ENCODE measurements at places on chromosomes 7 and 10.

DNA sequence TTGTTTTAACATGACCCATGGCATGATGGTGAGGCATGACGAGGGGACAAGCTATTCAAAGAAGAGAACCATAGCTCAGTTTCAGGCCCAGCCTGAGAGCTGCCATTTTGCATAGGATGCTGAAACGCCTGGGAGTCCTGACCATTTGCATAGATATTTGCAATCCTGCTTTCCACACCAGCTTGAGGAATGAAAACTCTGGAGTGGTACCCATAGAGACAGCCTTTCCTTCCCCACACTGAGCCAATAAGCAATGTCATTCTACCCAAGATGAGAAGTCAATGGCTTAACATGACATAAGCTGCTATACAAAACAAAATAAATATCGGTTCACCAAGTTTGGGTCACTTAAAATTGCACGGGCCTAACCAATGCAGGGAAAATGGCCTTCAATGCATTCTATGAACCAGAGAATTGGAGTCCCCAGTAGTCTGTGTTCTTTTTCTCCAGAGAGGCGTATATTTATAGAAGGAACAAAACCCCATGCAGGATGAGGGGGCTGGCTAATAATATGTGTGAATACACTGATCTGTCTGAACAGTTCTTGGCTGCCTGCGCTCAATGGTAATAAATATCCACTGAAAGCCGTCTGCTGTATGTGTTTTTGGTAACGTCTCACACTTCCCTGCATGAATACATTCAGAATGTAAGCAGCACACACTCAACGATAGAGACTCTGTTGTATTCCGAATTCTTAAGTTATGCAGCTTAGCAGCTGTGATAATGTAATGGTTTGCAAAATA, 329.3 kb downstream of the FRMD4A start:
- no peak for DNase-seq

- no peak for DNase-seq
These were observed 69.8 kb downstream of the C10orf143 start for GRCh38 chr10:130040817-130041330.

- no peak for DNase-seq
These were observed 65.8 kb upstream of the EMX2 start for GRCh38 chr10:117476716-117477115.

- no peak for DNase-seq
These were observed 652 bp downstream of the PCGF5 start for GRCh38 chr10:91220954-91221675.

GRCh38 chr10:57593983-57594573, 673.6 kb downstream of the IPMK start:
- no peak for DNase-seq
